OCI-M1 (cell line): ENCODE measurements at places on chromosomes 4 and X.

DNA sequence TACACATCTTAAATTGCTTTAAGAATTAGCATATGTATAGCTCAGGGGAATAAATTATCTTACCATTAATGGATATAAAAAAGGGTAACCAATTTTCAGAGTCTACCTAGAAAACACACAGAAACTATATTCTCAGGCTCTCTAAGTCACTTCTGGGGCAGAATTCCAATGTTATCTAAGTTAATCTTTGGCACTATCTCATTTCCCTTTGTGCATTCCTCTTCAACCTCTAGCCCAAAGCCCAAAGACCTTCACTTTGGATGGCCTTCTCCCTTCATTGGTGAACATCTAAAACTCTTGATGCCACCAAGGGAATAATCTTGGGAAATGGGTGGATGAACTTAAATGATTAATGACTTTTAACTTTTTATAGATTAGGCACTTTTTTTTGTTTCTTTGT lies 108.3 kb downstream of the APBB2 start:
- DNase-seq: no peak

DNA sequence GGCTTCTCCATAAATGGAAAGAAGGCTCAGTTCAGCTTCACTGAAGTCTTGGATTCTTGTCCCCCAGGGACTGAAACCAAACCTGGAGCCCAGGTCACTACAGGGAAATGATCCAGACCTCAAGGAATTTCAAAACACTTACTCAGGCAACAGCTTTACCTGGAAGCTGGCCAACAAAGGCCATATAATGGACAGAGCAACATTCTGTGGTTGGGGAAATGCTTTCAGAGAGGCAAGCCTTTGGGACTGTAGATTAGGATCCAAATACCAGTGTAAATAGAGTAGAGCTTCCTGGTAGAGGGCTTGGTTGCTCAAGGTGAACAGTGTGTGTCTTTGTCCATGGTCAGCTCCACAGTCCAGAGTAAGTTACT lies 57.0 kb upstream of the PROM1 start:
- peak; percentile 10 for DNase-seq

- peak; percentile 17 for DNase-seq
Measured at GRCh38 chr4:37890801-37891259, at the start of gene TBC1D1. TBC1D1 (plus strand) TSS chr4:37891084; CDS start chr4:37902096, 11,012 bp downstream.

DNA sequence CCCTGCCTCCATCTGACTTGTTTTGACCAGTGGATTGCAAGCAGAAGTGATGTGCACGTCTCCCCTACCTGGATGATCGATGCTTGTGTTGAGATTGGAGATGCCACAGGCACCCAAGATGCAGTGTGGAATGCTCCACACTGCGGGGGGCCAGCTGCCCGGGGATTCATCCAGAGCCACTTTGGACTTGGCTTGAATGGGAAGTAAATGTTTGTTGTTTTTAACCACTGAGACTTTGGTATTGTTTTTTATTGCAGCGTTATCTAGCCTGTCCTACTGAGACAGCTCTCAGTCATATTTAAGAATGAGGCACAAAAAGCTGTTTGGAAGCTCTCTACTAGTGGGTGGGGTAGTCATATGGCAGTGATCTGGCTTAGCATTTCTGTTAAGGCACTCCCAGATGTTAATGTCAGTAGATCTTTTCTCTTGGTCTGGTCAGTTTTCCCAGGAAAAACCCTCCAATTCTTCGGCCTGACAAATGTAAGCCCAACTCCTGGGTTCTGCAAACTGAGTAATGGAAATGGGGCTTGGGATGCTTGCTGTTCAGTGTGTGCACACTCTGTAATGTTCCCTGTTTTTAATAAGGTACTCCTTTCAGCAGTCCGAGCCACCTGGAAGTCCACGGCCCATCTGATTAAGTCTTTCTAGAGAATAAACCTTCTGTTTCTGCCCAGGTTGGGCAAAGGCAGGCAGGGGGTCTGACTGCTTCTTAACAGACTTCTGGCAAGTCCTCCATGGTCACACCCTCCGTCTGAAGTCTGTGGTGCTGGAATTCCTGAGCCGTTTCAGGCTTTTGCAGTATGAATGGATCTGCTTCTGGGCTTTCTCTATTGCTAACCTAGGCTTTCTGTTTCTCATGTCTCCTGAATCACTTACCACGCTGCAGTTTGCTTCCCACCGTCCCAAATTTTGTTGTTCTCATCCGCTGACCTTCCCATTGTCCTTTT lies 74.8 kb downstream of the WWC2 start:
- no peak for DNase-seq

DNA sequence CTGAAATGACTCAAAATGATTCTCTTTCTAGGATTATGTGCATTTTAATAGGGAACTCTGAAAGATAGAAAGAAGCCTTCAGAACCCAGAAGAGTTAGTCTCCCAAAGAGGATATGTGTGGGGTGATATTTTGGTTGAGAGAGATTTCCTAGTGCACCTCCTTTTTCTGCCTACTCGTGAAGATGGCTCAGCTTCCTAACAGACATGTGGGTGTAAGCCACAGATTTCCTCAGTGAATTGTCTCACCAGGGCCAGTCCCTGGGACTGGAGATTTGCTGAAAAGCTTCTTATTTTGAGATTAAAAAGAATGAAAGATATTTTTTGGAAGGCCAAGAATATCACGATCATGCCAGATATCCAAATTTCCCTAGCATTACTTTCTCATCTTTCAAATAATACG lies 42.8 kb downstream of the MAGEB17 start:
- DNase-seq: no peak

DNA sequence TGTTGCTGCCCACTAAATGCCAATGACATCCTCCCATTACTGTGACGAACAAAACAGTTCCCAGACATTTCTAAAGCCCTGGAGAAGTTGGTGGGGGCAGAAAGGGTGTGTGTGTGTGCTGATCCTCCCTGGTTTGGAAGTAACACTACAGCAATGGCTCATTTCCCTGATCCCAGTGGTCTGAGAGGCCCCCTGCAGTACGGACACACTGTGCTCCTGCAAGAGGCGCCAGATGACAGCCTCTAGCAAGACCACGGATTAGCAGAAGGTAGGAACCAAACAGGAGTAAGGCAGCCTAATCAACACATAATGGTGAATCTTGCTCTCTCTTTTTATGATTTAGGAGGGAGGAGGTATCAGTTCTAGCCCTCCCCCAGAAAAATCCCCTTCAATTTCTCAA lies 49.6 kb downstream of the CHRDL1 start:
- DNase-seq: no peak

DNA sequence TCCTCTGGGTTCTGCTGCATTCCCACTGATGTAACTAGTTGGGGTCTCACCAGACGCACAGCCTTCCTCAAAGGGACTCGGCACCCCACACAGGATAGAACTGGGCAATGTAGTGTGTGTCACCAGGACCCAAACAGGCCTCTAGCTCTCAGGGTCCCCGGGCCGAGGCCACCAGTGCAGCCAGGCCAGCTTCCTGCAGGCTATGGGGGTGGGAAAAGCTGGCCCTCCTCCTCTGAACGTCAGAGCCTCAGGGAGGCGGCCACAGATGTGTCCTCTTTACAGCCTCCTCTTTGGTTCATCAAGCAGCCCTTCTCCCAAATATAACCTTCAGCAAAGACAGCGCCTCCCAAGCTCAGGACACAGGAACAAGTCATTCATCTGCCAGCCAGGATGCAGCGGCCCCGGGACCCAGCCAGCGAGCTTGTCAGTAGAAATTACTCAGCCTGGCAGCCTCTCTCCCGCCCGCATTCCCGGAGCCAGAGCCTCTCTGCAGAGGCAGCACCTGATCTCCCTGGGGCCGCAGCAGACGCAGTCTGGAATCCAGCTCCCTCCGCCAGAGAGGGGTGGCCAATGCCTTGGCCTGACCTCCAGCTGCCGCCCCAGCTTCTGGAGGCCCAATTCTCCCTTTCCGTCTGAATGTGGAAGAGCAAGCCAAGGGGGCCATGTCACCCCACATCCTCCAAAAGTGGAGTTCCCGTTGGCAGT lies 288.5 kb downstream of the FBXW7 start:
- no peak for DNase-seq

DNA sequence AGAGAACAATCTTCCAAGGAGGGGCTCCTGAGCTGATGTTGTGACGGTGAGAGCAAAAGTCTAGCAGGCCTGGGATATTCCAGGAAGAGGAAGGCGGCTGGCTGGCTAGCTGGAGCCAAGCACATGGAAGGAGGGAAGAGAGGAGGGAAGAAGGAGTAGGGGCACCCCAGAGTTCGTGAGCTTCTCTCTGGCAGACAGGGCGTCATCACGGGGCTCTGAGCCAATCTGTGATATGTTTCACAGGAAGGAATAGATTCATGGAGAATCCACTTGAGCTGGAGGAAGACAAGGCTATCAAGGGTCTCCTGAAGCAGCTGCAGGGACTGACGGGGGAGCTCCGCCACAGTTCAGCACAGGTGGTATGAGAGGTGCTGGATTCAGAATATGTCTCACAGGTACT lies 73.6 kb downstream of the DHRSX start:
- no peak for DNase-seq

DNA sequence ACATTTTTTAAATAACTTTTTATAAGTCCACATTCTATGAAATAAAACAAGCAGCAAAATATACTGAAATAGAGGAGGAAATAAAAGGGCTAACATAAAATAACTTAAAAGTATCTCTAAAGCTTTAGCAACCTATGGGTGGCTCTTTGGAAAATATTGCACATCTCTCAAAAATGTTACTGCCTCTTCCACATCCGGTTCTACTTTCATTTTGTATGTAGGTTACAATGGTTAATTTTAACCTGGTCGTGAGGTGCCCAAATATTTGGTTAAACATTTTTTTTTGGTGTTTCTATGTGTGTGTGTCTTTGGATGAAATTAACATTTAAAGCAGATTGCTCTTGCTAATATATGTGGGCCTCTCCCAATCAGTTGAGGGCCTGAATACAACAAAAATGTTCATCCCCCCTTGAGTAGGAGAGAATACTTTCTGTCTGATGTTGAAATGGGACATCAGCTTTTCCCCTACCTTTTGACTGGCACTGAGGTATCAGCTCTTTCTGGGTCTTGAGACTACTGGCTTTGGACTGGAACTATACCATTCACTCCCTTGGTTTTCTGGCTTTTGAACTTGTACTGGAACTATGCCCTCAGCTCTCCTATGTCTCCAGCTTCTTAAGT lies 353.0 kb downstream of the ADAM29 start:
- DNase-seq: no peak

DNA sequence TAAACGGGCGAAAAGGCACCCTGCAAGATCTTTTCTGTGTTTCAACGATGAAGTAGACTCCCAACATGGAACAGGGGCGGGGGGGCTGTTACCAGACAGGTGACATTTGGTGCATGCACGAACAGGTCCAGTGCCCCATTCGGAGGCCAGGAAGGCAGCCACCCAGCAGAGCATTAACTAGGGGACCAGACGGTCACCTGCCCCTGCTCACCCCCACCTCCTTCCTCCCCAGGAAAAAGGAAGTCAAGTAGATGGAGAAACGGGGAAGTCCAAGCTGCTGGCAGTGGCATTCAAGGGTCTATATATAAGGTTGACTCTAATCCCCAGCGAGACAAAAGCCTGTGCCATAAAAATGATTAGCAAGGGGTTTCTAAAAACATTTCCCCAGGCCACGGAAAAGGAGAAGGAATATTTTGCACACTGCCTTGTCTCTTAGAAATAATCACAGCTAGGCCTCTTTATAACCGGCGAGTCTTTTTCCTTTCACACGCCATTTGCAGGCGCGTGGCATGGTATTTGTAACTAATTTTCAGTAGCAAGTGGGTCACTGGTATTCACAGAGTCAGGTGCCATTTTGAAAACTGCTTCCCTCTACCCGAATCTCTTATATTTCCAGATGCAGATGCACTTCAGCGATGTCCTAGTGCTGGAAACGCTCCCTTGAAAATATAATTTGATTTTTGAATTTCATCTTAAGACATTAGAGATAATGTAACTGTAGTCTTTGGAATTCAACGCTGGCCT lies 1.2 kb upstream of the TMSB4X start:
- peak; percentile 38 for DNase-seq

- no peak for DNase-seq
Measured at GRCh38 chrX:640641-641040, 10.1 kb downstream of the SHOX start.

DNA sequence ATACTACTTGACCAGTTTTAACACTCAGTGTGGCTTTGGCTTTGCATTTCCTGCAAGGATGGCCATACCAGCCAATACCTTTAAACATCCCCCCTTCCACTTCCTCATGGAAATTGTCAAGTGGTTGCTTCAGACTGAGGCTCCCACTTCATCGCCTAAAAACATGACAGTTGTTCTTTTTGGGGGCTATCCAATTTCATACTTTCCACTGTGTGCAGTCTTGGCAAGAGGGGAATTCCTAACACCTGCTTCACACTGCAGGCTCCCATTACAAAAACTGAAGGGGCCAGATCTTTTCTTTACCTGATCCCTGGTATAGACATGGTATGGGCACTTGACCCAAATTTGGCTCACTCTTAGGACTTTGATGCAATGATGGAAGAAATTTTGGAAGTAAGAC lies 28.5 kb upstream of the TSR2 start:
- no peak for DNase-seq

DNA sequence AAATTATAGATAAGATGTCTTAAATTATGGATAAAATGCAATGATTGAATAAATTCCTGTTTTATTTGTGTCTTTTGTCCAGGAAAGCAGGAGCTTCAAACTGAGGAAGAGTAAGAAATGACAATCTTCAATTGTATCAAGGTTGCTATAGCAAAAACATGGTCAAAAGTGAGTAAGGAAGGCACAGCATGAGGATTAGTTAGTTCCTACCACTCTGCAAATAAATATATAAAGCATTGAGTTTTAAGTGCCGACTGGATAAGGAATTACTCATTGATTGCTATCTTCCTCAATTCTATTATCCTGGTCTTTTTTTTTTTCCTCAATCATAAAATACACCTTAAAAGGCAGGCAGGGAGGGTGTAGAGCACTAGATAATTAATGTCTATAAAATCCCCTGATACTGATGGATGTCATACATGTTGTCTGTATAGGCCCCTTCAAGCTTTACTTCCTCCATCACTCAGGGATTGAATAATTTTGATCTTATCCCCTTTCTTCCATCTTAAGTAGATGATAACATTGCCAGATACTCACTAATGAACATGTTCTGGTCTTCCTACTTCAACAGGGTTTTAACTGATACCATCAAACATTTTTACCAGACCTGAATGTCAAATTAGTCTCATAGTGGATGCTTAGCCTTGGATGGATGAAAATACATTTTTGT lies 86.6 kb downstream of the MID1 start:
- no peak for DNase-seq

DNA sequence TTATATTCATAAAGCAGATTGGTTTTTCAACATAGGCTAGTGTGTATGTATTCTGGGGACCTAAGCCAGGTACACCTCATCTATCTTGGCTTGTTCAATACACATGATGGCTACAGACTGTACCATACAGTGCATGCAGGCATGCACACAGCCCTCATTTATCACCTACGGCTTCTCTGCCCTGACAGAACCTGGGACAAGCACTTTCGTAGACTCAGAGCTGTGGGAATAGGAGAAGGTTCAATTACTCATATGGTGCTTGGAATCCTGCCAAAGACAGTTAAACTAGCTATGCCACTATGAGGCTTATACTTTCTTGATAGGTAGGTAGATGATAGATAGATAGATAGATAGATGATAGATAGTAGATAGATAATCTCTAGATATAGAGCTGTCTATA lies 457.2 kb downstream of the GALNTL6 start:
- DNase-seq: no peak

DNA sequence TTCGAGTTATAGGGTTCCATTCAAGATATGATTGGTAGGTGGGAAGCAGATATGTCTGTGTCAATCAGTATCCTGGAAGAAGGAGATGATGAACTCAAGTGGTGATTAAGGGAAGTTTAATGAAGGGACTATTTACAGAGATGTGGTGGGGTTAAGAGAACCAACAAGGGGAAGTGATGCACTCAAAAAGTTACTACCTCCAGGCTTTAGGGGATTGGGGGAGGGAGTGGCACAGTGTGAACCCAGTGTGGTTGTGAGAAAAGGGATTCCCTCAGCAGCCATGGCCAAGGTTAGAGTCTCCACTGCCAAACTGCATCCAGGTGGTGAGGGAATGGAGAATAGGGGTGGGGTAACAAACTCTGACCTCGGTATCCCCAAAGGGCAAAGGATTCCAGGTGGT lies 27.9 kb downstream of the PKD2 start:
- no peak for DNase-seq
